ENCODE measurements at places on chromosomes 13 and 19.

DNA sequence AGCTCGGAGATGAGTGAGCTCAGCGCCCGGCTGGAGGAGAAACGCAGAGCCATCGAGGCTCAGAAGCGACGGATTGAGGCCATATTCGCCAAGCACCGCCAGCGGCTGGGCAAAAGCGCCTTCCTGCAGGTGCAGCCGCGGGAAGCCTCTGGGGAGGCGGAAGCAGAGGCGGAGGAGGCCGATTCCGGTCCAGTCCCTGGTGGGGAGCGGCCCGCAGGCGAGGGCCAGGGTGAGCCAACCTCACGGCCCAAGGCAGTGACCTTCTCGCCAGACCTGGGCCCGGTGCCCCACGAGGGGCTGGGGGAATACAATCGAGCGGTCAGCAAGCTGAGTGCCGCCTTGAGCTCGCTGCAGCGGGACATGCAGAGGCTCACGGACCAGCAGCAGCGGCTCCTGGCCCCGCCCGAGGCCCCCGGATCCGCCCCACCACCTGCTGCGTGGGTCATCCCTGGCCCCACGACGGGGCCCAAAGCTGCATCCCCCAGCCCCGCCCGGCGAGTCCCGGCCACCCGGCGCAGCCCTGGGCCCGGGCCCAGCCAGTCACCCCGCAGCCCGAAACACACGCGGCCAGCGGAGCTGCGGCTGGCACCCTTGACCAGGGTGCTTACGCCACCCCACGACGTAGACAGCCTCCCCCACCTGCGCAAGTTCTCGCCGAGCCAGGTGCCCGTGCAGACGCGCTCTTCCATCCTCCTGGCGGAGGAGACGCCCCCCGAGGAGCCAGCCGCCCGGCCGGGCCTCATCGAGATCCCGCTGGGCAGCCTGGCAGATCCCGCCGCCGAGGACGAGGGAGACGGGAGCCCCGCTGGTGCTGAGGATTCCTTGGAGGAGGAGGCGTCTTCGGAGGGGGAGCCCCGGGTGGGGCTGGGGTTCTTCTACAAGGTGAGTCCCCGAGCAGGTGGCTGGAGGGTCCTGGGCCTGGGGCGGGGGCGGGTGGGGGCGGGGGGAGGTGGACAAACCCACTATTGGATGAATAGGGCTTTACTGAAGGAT, 16.8 kb downstream of the XAB2 start:
- DNase-seq, result no peak

- DNase-seq, result no peak
Observed at GRCh38 chr19:3095441-3096191, 1.5 kb downstream of the GNA11 start.

GRCh38 chr13:51960766-51961165, 50.5 kb downstream of the ATP7B start:
- DNase-seq, result no peak

- no peak for DNase-seq
Observed at GRCh38 chr19:44662691-44663385, 8.4 kb upstream of the CEACAM19 start.

GRCh38 chr13:85615031-85615430, 184.2 kb downstream of the SLITRK6 start:
- no peak for DNase-seq

DNA sequence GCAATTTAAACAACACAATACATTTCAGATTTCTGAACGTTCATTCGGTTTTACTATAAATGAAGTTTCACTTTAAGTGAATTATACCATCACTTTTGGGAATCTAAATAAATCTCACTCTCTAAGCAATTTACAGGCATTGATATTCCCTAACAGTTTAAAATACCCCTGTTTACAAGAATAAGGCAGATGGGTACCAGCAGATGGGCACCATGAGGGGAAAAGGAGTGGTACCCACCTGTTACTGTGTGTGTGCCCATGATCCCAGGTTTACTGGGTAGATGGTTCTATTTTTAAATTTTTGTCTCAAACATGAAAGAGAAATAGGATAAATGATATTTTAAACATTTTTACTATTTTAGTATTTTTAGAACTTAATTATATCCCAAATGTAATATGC, 212.9 kb downstream of the PCDH9 start:
- DNase-seq, result no peak

- no peak for DNase-seq
Observed at GRCh38 chr13:100600915-100601314, 12.3 kb upstream of the GGACT start.

- no peak for DNase-seq
Observed at GRCh38 chr13:50589139-50589538, 254.4 kb downstream of the DLEU7 start.

- no peak for DNase-seq
Observed at GRCh38 chr13:110044551-110045111, 258.2 kb upstream of the IRS2 start.

DNA sequence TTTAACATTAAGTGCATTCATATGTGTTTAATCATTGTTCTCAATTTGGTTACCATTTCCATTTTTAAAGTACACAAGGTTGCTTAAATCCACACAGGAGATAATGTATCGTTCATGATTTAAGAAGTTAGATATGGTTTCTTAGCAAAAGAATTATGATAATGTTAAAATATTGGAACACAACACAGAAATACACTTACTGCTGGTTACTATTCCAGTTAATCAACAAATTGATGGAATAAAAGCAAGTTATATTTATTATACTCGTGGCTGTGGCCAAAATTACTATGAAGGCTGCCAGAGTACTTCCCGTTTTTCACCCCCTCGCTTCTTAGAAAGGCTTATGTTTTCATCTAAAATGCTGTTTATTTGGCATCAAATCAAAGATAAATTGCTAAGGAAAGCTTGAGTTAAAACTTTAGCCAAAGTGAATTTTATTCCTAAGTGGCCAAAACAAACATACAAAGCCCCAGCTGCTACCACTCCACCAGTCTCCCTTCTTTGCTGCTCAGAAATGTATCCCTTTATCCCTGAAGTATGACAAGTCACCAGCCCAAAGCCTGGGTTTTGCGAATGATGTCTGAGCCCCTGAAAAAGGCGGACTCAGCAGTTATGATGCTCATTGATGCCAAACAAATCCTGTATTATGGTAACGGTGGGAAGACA, 27.7 kb downstream of the LCP1 start:
- no peak for DNase-seq

DNA sequence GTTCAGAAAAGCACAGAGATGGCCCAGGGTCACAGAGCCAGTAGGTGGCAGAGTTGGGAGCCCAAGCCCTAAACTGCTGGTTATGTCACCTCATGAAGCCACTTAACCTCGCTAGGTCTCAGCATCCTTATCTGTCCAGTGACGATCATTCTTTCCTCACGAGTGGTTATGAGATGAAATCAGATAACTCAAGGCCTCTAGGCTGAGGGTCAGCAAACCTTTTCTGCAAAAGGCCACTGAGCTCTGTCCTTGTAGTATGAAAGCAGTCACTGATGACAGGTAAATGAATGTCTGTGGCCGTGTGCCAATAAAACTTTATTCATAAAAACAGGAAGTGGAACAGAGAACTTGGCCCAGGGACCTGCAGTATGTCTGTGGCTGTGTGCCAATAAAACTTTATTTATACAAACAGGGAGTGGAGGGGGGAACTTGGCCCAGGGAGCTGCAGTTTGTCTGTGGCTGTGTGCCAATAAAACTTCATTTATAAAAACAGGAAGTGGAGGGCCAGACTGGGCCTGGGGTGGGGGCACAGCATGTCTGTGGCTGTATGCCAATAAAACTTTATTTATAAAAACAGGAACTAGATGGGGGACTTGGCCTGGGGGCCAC, 71.2 kb downstream of the GNG7 start:
- DNase-seq, result no peak

GRCh38 chr19:17103177-17103576, 27.6 kb downstream of the MYO9B start:
- no peak for DNase-seq

DNA sequence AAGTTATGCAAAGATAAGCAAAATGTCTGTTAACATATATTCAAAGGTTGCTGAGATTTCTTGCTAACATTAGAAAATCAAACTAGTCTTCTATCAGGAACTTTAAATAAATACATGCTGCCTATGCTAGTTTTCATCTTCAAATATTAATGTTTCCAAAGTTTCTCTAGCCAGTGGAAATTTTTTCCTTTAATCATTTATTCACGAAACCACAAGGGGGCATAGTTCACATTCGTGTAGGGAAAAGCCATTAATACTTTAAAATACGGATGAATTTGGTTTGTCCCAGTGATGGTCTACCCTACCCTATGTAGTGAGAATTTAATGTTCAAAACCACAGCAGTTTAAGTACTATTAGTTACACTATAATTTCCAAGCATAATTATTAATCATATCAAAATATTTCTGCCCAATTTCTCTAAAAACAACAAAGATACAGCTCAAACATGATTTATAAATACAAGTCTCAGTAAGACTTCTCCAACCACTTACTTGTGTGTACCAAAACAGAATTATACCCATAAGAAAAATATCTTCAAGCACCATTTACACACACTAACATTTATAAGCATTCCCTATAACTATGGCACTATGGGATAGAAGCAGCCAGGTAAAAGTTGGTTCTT, 16.2 kb downstream of the NUFIP1 start:
- DNase-seq, result no peak

DNA sequence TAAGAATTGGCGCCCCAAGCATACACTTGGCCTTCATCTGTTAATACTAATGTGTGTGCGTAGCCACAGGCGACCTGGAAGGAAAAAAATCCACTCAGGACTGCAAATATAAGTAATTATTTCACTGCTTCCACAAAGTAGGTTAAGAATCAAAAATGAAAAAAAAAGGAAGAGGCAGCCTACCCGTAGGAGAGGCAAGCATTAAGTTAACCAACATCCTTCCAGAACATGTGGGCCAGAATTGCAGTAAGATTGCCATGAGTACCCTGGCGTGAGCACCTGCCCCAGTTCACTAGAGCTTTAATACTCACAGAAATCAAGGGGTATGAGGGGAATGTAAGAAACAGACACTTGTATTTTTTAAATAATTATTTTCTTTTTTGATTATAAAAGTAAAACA, 22.2 kb downstream of the RCBTB2 start:
- no peak for DNase-seq

GRCh38 chr19:18697680-18698079, 14.2 kb downstream of the CRTC1 start:
- no peak for DNase-seq

DNA sequence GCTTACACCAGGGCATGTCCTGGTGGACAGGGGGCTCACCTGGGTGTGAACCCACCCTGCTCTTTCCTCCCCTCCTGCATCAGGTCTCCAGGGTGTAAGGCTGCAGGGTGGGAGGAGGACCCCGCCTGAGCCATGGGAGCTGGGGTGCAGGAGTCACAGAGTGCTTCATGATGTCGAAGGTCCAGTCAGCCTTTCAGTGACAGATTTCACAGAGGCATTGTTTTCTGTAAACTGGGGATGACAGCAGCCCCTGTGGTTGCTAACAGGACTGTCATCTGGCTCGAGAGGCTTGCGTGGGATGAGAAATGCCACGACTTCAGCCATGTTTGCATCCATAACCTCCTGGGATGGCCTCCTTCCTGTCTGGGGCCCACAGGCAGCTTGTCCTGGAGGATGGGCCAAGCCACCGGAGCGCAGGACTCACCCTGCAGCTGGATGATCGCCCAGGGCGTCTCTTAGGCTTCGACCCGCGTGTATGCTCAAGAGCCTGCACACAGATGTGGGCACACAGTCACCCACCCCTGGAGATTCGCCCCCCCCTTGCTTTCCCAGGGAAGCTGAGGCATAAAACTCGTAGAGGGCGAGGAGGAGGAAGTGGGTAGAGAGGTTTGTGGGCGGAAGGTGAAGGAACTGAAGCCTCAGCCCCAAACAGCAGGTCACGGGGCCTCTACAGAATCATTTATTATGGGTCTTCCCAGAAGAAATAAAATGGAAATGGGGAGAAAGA, 4.9 kb downstream of the NANOS3 start:
- no peak for DNase-seq

GRCh38 chr13:102693250-102693649, 1.6 kb downstream of the METTL21C start:
- no peak for DNase-seq

- DNase-seq, result no peak
Observed at GRCh38 chr19:3606690-3607289, at the start of gene TBXA2R. TSS of gene TBXA2R (minus strand) at chr19:3606875. CDS start at chr19:3600634, 6,241 bp downstream.

DNA sequence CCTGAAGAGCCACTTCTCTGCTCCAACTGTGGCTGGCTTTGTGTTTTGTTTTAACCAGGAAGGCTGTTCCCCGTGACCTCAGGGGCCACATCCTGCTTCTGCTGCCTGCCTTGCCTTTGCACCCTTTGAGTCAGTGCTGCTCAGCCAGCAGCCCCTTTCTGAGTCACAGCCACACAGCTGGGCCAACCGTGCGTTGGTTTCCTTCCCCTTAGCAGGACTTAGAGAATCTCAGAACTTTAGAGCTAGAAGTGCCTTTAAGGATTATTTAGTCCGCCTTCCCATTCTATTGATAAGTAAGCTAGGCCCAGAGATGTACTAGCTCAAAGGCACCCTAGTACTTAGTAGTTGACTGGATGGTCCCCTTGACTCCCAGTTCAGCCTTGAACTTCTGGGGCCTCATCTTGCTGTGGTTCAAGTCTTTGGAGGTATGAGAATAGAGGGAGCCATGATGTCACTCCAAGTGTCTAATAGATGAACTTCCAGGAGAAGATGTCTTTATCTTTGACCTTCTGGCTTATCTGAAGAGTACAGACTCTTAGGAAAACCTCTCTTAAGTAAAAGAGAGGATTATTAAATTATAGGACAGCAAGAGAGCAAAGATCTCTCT, 8.0 kb downstream of the RGCC start:
- peak; percentile 77 for DNase-seq

DNA sequence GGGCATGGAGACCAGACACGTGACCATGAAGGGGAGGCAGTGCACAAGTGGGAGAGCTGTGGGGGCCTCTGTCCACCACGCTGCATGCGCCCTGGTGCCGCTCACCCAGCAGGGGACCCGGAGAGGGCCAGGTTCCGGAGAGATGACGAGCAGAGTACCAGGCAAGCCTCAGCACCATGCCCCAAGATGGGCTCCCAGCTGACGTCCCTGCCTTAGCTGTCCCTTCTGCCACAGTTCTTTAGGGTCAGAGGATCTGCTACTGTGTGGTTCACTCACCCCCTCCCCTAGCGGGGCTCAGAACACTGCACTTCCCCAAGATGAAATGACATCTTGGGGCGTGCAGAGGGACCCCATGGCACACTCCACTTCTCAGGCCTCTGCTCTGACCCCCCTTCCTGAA, 9.6 kb upstream of the PRKD2 start:
- DNase-seq, result no peak

GRCh38 chr19:20616071-20616470, 45.3 kb downstream of the ZNF626 start:
- DNase-seq, result no peak

Data from activated T-helper 1 cell treated with anti-CD3 and anti-CD28 coated beads, Interleukin-2, amount 50 U/mL, for 16 hours (primary cell).